ENCODE measurements at places on chromosomes 5 and 9.

- no peak for DNase-seq
Measured at GRCh38 chr5:9104571-9105339, 441.1 kb downstream of the SEMA5A start.

- DNase-seq: no peak
Measured at GRCh38 chr9:89432986-89433530, 64.9 kb downstream of the SEMA4D start.

DNA sequence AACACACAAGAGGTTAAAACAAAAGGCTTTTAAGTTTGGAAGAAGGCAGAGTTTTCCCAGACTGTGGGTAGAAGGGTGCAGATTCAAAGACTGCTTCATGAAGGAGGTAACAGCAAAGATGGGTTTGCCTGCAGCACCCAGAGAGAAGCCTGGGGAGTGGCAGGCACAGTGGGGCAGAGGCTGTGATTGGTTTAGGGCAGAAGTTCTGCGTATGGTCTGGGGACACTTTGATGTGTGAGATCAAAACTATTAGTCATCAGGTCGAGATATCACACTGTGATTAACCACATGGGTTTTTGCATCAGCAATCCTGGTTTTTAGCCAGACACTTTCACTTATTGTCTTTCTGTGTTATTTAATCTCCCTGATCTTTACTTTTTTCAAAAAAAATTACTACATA lies 188.8 kb upstream of the GLRA1 start:
- DNase-seq: no peak

DNA sequence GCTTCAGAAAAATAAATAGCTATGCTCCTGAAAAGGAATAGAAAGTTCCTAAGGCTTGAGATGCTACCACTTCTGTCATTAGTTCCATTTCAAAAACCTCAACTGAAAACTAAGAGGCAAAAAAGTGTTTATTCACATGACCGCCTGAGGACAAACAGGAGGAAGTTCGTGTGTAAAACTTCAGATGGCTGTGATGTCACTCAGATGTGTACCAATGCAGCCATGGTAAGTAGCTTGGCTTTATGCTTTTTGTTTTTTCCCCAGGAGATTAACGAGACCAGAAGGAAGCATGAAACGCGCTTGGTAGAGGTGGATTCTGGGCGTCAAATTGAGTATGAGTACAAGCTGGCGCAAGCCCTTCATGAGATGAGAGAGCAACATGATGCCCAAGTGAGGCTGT lies 33.0 kb downstream of the LMNB1 start:
- DNase-seq: no peak

Data from NCI-H1105 (cell line).